ENCODE measurements at places on chromosomes 2 and 18.

- peak; percentile 31 for DNase-seq
Measured at GRCh38 chr2:68404164-68404563, 39.1 kb downstream of the PLEK start.

- DNase-seq: no peak
Measured at GRCh38 chr2:118844261-118845004, 3.0 kb downstream of the EN1 start.

GRCh38 chr2:236366397-236366796, 102.2 kb upstream of the ASB18 start:
- peak; percentile 6 for DNase-seq

GRCh38 chr2:59756150-59756549, 797.3 kb downstream of the BCL11A start:
- DNase-seq: no peak

DNA sequence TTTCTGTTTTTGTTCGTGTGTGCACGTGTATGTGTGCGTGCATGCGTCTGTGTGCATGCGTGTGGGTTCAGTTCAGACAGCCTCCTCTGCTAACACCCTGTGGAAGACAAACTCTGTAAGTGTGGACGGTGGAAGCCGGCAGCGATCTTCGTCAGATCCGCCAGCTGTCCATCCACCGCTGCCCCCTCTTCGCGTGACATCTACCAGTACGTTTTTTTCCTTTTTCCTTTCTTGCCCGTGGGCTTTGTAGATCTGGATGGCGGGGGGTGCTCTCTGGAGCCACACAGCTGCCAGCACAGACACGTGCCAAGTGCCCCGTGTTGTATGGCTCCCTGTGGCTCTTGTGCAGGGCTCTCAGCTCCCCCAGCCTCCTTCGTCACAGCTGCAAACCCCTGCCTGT, 32.3 kb downstream of the ITGB1BP1 start:
- DNase-seq: no peak

GRCh38 chr2:235301202-235302076, 192.4 kb upstream of the AGAP1 start:
- no peak for DNase-seq

DNA sequence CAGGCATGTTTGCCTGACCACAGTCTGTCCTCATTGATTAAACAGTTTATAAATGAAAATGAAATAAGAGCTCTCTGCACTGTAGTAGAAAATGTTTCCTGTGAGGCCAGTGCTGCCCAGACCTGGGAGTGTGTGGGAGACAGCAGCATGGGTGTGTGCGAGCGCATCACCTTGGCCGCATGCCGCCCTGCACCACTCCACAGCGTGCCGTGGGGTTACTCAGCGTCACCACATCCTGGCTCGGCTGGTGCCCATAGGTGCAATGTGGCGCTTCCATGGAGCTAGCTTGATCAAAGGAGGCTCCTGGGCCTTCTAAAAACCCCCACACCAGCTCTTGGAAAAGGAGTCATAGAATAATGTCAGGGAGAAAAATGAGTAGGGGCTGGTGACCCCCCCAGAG, 76.0 kb upstream of the EPC2 start:
- no peak for DNase-seq

DNA sequence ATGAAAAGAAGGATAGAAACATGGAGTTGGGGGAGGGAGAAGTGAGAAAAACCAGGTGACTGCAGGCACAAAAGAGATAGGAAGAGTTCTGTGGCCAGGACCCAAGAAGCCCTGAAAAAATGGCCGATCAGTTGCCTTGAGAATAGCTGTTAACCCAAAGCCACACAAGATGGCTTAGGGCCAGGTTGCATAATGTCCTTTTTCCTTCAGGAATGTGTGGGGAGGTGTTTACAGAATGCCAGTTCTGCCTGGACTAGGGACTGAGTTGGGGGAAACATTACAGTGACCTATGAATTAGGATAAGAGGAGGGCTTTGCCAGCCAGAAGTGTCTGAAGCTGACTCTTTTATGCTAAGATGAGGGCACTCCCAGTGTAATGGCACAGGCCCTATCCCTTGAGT, 17.1 kb downstream of the FAM110C start:
- no peak for DNase-seq

GRCh38 chr2:96241900-96242611, 23.7 kb downstream of the TMEM127 start:
- DNase-seq: peak; percentile 68

- DNase-seq: no peak
Measured at GRCh38 chr2:70889716-70890037, 46.0 kb upstream of the ATP6V1B1 start.

GRCh38 chr2:55962915-55963314, 39.3 kb upstream of the EFEMP1 start:
- DNase-seq: no peak

DNA sequence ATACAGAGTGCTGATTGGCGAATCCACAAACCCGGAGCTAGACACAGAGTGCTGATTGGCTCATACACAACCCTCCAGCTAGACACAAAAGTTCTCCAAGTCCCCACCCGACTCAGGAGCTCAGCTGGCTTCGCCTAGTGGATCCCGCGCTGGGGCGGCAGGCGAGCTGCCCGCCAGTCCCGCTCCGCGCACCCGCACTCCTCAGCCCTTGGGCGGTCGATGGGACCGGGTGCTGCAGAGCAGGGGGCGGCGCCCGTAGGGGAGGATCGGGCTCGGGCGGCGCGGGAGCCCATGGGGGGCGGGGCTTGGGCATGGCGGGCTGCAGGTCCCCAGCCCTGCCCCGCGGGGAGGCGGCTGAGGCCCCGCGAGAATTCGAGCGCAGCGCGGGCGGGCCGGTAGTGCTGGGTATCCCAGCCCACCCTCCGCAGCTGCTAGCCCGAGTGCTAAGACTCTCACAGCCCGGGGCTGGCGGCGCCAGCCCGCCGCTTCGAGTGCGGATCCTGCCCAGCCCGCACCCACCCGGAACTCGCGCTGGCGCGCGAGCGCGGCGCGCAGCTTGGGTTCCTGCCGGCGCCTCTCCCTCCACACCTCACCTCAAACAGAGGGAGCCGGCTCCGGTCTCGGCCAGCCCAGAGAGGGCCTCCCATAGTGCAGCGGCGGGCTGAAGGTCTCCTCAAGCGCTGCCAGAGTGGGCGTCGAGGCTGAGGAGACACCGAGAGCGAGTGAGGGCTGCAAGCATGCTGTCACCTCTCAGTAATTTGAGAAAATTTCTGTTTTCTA, 75.5 kb upstream of the ATP5MC3 start:
- no peak for DNase-seq

- DNase-seq: peak; percentile 19
Measured at GRCh38 chr2:20429528-20429927, 17.3 kb upstream of the RHOB start.

DNA sequence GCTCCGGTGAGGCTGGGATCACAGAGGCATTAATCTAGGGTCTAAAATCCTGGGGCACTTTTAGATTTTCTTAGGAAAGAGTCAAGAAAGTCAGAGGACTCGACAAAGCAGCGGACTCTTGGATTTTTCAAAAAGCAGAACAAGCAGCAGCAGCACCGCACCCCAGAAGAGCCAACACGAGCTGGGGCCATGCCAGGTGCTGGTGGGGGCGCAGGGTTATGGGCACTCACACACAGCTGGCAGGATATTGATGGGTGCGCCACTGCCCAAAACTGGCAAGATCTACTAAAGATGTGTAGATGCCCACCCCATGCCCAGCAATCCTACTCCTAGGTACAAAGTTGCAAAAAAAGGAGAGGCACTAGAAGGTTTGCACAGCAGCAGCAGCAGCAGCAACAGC, 33.9 kb upstream of the SEMA4C start:
- no peak for DNase-seq

- DNase-seq: no peak
Measured at GRCh38 chr2:211982162-211982561, 556.4 kb downstream of the ERBB4 start.

DNA sequence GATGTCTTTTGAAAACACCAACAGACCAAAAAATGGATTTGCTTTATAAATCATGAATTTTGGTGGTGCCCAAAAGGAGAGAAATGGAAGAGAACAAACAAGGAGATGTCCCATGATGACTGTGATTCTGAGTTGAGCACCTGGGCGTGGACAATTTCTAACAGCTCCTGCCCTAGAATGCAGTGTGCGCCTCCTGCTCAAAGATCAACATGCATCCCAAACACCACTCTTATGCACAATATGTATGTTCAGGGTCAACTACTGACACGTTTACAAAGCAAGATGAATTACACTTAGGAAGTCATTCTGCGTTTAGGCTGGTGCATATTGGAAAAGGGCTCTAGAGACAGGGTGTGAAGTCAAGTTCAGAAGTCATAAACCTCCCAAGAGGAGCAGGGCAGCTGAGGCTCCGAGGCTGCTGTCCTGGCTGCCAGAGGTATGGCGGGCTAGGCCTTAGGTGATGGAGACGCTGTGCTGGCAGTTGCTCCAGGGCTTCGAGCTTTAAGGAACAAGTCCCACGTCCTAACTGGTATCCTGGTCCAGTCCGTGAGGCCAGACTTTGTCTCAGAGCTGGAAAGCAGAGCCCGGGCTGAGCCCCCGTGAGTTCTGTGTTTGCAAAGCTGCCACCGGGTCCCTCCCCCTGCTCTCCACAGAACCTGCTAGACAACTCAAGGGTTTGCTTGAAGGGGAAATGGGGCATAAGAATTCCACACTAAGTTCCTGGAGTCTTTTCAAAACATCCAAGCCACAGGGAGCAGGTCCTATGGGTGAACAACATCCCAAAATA, 74.0 kb downstream of the ZNF516 start:
- DNase-seq: no peak

- no peak for DNase-seq
Measured at GRCh38 chr2:1226766-1227165, 186.5 kb upstream of the TPO start.

DNA sequence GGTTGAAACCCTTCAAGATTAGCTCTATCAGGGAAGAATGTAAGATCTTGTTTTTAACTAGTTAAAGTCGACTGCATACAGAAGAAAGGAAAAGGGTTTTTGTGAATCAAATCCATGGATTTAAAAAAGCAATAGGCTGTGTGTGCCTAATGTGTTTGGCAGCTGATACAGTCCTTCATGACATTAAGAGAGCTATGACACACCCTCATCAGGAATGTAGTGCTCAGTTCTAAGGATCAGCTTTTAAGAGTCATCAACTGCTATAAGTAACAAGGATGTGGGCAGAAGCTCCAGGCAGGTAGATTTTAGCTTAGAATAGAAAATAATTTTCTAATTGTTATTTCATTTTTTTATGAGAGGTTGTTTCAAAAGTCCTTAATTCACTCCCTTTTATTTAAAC, 52.9 kb downstream of the PPP1R1C start:
- DNase-seq: no peak

- DNase-seq: peak; percentile 51
Measured at GRCh38 chr2:61543062-61543461, 4.9 kb upstream of the XPO1 start.

DNA sequence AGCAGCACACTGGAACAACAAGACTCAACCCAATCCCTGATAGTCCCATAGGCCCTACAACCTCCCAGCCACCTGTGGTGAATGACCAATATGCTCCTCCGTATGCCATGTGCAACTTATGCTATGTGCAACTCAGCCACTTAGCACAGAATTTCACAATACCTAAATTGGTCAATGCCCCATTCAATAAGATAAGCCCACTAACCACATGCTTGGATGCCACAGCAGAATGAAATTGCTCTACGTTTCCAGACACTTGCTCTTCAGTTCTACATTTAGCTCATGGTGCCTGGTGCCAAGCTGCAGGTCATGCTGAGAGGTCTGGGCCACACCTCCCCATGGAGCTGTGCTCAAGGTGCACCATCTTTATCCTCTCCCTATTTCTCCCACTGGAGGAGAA, 159.8 kb downstream of the EN1 start:
- no peak for DNase-seq

GRCh38 chr2:39851251-39851650, 72.2 kb upstream of the THUMPD2 start:
- DNase-seq: no peak

DNA sequence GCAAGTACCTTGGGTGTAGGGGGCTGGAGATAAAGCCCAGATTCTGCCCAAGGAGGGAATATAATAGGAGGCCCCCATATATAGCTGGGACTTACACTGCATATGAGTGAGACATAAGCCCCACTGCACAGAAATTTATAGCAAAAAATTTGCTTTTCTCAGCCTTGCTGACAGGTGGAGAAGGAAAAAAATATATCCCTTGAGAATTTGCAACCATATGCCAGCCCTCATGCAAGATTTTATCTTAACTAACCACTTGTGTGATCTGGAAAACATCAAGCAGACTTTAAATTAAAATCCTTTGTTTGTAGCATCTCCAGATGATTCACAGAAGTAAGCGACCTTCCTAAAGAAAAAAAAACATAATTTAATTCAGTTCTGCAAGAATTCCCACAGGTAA, 288.2 kb downstream of the BCL2 start:
- DNase-seq: no peak

GRCh38 chr2:80053522-80054345, 250.8 kb downstream of the LRRTM1 start:
- DNase-seq: no peak

- no peak for DNase-seq
Measured at GRCh38 chr2:6769346-6769745, 96.4 kb downstream of the CMPK2 start.

GRCh38 chr18:13218368-13218991, at the start of gene LDLRAD4:
Gene LDLRAD4, plus strand, starts transcription at chr18:13218760.
- no peak for DNase-seq

DNA sequence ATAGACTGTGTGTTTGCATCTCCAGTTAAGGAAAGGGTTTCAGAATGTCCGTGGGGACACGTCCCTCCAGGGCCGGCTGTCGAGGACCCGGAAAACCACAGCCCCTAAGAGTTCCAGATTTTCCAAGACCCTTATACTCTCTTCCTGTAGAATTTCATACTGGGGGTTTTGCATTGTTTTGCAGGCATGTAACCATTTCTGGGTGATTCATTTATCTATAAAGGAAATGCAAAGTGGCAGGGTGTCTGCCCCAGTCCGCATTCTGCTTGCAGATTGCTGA, 8.5 kb downstream of the SP9 start:
- DNase-seq: no peak

DNA sequence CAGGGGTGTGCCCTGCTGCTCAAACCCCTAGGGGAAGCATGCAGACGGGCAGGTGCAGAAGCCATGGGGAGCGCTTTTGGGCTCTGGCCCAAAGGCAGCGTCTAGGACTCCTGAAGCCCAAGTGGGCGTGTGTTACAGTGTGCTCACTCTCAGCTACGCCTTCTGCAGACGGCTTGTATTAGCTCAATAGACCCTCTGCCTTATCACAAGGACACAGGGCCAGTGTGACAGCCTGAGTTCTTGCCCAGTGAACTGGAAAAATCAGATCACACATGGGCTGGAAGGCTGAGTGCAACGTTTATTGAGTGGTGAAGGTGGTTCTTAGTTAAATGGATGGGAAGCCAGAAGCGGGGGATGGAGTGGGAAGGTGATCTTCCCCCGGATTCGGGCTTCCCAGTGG, 210.9 kb downstream of the CDH20 start:
- no peak for DNase-seq

- no peak for DNase-seq
Measured at GRCh38 chr2:9231291-9232165, 24.9 kb downstream of the ASAP2 start.

- no peak for DNase-seq
Measured at GRCh38 chr2:12293874-12294273, 422.9 kb upstream of the TRIB2 start.

DNA sequence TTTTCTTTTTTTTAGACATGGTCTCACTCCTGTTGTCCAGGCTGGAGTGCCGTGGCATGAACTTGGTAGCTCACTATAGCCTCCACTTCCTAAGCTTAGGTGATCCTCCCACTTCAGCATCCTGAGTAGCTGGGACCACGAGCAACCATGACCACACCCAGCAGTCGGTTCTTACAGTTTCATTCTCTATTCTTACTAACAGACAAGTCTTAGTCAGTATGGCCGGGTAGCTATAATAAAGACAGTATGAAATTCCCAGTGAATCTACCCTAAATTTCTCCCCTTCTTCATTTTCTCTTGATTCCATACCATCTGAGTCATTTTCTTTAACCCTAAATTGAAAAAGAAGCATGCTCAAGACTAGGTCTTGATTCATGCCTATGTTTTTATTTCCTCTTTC, 775.3 kb upstream of the NRXN1 start:
- DNase-seq: no peak
